AG08396 (cell line): ENCODE measurements at places on chromosomes 2 and 18.

- DNase-seq: no peak
These were observed 23.9 kb downstream of the SPTBN1 start for GRCh38 chr2:54480025-54480424.

DNA sequence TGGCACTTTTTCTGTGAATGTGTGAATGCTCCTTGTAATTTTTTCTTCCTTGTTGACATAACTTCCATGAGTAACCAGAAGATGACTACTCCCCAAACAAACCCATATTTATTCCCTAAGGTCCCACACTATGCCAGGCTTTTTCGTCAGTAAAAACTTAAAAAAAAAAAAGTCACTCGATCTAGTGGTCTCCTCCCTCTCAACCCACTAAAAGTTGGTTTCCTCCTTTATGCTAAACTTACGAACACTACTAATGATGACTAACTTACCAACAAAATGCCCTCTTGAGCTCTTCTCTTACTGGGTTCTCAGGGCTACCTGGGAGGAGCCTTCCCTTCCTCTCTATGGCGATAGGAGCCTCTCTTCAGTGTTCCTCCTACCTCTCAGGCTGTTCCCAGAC lies 18.2 kb downstream of the ACVR1 start:
- DNase-seq: no peak

GRCh38 chr2:149420053-149420963 lies 89.9 kb downstream of the LYPD6 start:
- DNase-seq: no peak

DNA sequence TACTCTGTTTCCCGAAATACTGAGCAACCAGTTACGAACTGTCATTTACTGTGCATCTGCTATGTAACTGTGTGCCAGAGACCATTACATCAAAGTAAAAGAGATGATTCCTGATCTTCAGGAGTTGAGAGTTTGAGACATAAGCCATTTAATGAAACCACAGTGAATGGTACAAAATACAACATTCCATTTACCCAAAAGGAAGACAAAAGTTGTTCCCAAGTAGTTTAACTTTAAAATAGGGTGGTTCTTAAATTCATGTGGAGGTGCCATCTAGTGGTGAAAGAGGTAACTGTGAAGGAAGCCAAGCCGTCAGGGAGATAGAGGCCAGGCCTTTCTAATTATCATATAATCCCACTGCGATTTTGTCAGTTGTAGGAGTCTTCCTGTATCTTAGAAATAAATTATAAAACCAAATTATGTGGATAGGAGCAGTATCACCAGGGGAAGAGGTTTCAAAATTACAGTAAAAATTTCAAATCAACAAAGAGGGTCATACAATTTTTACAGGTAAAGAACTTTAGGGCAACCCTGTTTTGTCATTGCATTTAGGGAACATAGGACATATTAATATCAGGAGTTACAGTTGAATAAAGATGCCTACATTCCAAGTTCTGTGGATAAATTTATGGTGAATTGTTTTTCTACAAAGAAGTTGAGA lies 67.7 kb downstream of the EPAS1 start:
- peak; percentile 59 for DNase-seq

DNA sequence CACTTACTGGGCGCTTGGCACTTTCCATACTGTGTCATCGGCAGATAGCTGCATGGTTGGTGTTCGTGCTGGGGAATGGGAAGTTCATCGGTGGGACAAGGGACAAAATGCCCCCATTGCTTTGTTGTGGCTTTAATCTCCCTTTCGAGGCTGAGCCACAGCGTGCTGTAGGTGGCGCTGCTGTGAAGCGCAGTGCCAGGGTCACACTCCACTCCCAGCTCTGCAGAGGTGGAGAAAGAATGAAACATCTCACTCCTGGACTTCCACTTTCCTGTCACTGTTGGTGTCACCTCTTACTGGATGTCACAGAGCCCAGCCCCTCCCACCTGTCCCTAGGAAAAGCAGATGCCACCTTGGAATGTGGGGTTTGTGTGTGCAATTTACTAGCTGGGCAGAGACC lies 8.7 kb downstream of the TYMS start:
- DNase-seq: no peak

GRCh38 chr2:105118960-105119359 lies 81.1 kb downstream of the MRPS9 start:
- DNase-seq: no peak

DNA sequence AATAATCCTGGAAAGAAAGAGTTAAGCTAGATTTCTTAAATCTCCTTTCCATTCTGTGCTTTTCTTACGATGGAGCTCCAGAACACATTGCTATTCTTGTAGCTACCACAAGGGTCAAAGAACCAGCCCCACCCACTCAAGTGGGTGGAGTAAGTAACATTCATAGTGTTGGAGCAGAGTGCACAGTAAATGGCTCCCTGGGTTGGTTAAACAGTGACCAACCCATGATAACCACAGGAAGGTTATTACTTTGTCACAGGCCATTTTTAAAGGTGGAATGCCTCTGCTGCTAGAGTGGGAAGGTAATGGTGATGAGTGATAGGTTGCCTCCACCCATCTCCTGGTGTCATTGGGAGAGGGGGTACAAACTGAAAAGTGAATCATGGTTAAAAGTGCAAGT lies 13.9 kb downstream of the ARPC2 start:
- DNase-seq: no peak

GRCh38 chr2:170643346-170643745 lies 71.8 kb upstream of the SP5 start:
- no peak for DNase-seq

DNA sequence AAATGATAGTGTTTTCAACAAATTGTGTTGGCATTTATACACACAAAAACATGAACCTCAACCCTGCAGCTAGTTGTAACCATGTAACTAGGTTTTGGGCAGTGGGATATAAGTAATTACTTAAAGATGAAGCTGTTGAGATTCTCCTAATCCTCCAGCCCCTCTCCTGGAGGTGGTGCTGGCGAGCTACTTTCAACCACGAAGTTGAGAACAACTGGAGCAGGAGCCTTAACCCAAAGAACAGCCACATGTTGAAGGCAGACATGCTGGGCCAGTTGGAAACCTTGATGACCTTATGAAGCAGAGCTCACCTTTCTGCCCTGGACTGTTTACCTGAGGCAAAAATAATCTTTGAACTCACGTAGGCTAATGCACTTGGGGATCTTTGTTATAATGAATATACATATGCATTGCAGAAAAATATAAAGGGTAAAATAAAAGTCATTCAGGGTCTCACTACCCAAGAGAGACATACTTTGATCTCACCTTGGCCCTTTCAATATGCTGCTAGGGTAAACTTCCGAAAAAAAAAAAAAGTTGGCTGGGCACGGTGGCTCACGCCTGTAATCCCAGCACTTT lies 89.6 kb upstream of the NPAS2 start:
- peak; percentile 51 for DNase-seq
